Lung microvascular endothelial cell (primary cell): ENCODE measurements at places on chromosomes 6 and 20.

DNA sequence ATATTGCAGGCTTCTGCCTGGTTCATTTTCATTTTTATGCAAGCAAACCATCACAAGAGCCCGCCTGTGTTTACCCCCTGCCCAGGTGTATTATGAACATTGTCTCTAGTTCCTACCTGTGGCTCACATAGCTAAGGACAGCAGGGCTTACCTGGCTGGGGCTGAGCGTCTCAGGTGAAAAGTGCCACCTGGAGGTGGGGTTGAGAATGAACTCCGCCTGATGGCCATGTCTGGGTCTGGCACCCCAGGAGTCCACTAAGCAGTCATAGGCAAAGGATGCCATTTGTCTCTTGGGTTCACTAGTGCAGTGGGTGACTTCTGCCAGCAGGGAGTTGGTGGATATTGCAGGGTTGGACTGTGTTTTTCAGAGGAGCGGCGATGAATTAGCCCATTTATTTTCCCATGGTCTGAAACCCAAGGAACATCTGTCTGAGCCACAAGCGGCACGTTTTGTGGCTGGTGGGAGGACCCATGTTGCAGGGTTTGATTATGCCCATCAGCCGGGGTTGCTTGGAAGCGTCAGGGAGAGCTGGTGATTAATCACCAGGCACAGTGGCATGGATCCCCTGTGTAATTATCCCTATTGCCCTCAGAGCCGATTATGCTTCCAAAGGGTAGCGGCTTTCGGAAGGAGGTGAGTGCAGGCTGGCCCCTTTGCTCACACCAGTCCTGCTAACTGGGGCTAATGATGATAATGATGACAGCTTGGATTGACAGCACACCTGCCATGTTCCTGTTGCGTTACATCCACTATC is 92.1 kb downstream of the CDH26 start:
- no peak for DNase-seq

DNA sequence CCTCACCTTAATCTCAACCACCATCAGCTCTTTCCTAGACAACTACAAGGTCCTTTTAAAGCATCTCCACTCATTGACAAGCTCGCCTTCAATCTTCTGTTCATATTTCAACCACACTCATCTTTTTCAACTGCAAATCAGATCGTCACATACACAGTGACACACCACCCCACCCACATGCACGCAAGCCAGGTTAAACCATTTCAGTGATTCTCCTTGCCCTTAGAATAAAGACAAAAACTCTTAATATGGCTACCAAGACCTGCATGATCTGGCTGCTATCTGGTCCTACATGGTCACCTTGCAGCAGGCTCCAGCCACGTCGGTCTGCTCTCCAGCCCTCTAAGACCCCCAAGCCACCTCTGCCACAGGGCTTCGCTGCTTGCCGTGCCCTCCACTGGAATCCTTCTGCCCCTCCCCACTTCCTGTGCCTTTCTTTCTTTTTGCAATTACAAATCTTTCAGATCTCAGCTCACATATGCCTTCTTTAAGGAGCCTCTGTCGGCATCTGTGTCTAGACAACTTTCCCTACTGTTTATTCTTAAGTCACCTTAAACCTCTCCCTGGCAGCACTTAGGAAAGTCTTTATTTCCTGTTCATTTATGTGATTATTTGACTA is 507.3 kb upstream of the ARID1B start:
- no peak for DNase-seq

GRCh38 chr6:92648364-92649086 is 770.8 kb downstream of the EPHA7 start:
- DNase-seq: no peak

DNA sequence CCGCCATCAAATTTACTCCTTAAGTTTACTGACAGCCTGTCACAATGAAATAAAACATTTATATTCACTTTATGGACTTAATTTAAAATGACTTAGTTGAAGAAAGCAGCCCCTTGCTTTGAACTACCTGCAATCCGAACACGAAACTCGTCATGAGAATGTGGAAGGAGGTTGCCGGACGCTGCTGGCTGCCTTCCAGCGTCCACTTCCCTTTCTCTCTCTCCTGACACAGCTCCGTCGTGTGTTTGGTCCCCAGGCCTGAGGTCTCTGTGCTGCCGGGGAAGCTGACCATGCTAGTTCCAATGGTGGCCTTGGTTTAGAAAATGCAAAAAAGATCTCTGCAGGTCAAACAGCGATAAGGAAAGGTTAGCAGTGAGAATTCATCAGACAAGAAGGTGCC is 519.7 kb downstream of the CDH26 start:
- DNase-seq: no peak

GRCh38 chr6:53567701-53568100 is 22.8 kb upstream of the GCLC start:
- no peak for DNase-seq

GRCh38 chr6:121413879-121414278 is 21.6 kb upstream of the GJA1 start:
- DNase-seq: no peak

DNA sequence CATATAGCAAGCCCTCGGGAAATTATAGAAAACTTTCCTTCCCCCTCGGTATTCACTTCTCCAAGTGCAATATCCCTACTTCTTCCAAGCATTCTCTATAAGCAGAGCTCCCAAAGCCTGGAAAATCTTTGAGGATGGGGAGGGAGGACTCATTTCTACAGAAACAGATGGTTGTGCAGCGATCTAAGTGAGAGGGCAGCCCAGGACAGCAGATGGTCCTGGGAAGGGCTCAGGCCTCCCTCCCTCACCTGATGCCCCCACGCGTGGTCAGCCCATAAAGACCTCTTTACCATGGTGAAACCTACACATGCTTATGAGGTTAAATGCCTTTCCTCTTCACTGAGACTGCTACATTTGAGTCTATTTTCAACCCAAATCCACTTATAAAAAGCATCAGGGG is 319.6 kb upstream of the QKI start:
- DNase-seq: no peak

DNA sequence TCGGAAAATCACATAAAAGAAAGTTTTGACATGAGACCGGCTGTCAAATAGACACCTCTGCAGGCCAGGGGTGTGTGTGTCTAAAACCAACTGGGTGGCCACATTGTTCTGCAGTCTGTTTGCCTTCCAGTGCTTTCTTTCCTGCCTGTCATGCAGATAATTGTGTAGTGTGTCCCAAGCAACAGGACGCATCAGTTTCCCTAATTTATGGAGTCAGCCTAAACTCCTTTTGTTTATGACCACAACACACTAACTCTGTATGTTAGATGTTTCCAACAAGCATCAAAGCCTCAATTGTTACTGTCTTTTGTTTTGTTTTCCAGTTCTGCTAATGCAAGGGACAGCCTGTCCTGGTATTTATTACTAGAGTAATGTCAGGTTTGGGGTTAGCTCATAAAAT is 205.7 kb downstream of the ATXN1 start:
- DNase-seq: no peak

DNA sequence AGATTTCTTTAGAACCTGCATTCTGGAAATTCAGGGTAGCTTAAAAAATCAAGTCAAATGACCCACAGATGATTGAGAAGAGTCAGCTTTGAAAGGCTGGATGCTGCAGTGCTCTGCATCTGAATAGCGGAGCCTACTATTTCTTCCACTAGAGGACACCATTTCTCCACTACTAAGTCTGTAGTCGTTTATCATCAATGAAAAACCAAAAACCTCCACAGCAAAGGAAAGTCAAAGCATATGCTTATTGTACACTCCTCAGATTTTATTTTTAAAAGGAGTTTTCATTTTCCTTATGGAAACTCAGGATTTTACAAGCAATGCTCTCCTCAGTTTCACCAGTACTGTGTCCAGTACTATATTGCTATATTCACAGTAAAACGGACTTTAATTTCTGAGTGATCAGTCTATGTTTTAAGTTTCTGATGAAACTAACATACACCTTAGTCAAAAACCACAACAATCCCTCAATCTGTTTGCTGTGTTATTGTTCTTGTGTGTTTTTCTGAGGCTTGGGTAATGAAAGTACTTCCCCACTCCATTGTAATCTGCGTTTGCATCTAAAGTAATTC is 50.5 kb upstream of the ENPP5 start:
- DNase-seq: peak; percentile 55

GRCh38 chr6:41965429-41966213 is 24.0 kb upstream of the CCND3 start:
- no peak for DNase-seq

- DNase-seq: no peak
Observed at GRCh38 chr6:82909551-82909950, 156.1 kb downstream of the UBE3D start.

- no peak for DNase-seq
Observed at GRCh38 chr6:45586216-45587171, 208.8 kb upstream of the SUPT3H start.

- DNase-seq: no peak
Observed at GRCh38 chr20:39762716-39763115, 800.6 kb downstream of the DHX35 start.

GRCh38 chr20:33554914-33555420 is 65.1 kb downstream of the CBFA2T2 start:
- peak; percentile 95 for DNase-seq

- no peak for DNase-seq
Observed at GRCh38 chr6:79334674-79335073, 100.2 kb upstream of the HMGN3 start.

DNA sequence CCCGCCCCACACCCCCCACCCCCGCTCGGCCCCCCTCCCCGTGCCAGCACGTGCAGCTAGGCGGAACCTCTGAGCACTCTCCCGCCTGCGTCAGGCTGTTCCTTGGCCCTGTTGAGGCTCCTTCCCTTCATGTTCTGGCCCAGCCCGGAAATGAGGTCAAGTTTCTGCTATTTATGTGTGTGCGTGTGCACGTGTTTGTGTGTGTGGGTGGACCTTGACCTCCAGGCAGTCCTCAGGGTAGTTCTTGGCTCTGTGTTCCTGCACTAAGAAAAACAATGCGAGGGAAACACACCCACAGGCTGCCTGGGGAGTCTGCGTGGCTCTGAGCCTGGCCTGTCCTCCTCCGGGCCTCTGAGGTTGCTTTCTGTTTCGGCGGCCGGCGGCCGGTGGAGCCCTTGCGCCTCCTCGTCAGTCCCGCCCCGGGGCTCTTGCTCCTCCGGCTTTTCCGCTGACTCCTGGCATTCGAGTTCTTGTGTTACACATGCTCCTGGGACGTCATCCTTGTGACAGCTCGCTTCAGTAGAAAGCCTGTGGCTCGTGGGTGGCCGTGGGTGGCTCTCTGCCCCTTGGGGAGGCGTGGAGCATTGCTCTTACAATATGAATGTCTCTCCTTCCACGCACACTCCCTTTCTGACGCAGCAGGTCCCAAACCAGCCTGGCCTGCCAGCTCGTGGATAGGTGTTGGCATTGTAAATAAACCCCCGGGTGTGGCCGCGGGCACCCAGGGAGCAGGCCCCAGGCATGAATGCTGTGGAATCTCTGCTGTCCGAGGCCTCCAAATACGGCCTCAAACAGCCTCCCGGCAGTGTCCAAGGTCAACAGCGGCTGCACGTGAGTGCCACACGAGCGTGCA is 10.0 kb downstream of the SLCO4A1 start:
- peak; percentile 98 for DNase-seq

DNA sequence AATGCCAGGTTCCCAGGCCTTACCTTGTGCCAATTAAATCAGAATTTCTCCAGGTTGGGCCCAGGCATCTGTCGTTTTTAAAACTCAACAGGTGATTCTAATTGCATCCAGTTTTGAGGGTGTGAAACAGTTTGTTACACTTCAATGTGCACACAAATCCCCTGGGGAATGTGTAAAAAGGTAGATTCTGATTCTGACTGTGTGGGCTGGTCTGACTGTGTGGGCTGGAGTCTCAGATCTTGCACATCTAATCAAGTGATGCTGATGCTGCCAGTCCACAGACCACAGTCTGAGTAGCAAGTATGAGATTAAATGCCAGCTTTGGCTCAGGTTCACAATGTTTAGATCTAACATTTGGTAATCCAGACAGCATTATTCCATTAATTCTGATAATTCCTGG is 12.5 kb upstream of the ETV7 start:
- no peak for DNase-seq

- DNase-seq: peak; percentile 58
Observed at GRCh38 chr6:53979468-53980067, 131.7 kb upstream of the MLIP start.

GRCh38 chr6:33967265-33967767 is 163.5 kb upstream of the MLN start:
- no peak for DNase-seq

DNA sequence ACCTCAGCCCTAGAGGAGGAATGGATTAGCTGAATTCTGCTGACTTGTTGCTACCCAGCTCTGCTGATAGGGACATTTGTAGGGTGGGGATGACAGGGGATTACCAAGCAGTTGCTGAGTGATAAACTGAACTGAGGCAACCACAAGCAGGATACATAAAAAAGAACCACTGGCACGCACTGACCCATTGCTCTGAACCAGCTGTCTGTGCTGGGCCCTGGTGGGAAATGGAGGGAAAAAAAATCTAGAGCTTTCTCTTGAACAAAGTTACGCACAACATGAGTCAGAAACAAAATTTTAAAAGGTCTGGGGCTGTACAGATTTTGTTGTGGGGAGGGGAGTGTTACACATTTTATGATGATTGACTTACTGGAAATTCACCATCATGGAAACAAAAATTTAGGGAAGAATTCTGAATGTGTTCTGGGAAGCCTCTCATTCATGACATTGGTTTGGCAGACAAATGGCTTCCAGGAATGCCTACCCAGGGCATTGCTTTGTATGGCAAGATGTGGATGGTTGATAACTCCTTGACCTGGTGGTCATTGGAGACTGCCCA is 37.7 kb downstream of the FOXO3 start:
- peak; percentile 45 for DNase-seq

- no peak for DNase-seq
Observed at GRCh38 chr6:48782225-48782624, 671.2 kb upstream of the PTCHD4 start.

GRCh38 chr6:170152124-170152926 is 138.6 kb downstream of the DLL1 start:
- peak; percentile 39 for DNase-seq

DNA sequence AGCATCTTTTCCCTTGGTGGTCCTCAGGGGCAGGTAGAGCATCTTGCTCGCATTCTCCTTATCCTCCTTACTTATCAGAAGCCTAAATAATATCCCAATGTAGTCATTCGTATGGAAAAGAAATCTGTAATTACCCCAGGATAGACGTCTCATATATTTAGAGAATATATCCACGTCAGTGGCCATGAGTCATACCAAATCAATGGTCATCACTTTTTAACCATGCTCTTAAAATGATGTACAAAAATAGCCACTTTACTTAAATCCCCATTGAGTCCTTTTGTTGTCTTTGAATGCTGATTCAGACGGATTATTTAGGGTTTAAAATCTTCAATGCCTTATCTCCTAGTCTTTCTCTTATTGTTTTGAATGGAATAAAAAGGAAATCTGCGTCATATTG is 231.7 kb upstream of the STXBP5 start:
- DNase-seq: no peak

- no peak for DNase-seq
Observed at GRCh38 chr20:1652960-1653359, 4.6 kb downstream of the SIRPG start.

DNA sequence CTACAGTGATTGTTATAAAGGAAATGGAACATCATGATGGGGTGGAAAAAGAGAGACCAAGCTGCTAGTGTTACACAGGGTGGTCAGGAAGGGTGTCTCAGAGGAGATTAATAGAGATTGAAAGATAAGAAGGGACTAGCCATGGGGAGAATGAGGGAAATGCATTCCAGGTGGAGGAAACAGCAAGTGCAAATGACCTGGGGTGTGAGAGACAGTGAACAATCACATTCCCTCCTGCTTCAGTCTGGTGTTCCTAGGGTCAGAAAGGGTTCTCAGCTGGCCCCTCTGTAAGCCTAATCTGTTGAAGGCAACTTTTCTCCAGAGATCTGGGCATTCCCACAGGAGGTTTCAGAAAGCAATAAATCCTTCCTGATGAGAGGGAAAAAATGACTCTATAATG is 3.6 kb upstream of the KCNB1 start:
- no peak for DNase-seq
